GM23338 (cell line): ENCODE measurements at places on chromosomes 3 and 15.

DNA sequence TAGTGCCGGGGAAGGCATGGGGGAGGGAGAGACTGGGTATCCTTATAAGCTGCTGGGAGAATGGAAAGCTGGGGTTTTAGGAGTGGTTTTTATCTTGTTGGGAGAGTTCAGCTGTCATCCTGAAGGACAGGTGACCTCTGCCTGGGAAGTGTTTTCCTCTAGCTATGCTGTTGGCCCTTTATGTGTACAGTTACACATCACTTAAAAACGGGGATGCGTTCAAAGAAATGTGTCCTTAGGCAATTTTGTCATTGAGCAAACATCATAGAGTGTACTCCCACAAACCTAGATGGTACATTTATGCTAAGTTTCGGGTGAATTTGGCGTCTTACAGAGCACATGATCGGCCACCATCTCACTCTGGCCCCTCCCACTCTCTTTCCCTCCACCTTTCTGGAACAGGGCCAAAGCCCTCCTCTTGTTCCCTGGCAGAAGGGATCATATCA is 164.3 kb upstream of the NUDT16 start:
- no peak for DNase-seq

DNA sequence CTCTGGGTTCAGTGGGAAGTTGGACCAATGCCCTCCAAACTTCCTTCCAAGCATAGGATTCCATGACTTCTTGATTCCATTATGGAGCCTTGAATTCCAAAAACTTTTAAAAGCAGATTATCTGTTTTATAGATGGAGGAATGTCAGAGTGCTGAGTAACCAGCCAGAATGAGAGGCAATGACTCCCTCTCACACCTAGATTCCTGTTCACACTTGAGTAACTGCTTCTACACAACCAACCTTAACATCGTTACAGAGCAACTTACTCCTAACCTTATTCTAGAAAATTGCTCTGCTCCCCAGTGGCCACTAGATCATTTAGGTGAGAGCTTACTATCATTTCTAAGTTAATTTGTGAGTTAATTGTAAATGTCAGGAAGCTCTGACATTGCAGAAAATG is 24.2 kb upstream of the NR2F2 start:
- DNase-seq = no peak

DNA sequence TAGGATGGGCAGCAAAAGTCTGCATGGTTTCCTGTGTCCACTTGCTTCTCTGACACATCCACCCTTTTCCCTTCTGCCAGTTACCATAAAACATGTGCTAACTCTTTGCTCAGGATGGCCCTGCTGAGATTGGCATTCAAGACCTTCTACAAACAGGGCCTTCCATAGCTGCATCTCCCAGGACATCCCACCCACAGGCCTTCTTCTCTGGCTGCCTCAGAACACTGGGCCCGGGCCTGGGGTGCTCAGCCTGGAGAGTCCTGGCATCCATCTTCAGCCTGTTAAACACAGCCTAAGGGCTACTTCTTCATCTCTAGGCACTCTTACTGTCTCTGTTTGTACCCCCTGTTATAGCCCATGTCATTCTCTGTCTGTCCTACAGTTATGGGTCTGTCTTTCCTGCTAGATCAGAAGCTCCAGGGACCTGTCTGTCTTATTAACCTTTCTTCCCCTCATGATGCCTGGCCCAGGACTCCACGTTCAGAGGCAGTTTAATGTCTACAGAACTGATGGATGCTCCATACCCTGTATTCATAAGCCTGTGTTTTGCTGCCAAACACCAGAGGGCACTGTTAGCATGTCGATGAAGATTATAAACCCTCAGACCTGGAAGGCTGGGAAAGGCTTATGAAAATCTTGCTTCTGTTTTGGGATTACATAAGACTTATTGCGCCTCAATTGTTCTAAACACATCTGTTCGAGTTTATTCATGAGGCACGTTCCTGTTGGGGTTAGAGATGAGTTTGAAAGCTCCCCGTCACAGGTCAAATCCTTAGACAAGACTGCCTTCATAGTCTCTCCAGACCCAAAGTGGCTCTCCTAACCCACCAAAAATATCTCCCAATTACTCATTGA is 16.5 kb downstream of the SEMA3G start:
- DNase-seq = peak; percentile 75

DNA sequence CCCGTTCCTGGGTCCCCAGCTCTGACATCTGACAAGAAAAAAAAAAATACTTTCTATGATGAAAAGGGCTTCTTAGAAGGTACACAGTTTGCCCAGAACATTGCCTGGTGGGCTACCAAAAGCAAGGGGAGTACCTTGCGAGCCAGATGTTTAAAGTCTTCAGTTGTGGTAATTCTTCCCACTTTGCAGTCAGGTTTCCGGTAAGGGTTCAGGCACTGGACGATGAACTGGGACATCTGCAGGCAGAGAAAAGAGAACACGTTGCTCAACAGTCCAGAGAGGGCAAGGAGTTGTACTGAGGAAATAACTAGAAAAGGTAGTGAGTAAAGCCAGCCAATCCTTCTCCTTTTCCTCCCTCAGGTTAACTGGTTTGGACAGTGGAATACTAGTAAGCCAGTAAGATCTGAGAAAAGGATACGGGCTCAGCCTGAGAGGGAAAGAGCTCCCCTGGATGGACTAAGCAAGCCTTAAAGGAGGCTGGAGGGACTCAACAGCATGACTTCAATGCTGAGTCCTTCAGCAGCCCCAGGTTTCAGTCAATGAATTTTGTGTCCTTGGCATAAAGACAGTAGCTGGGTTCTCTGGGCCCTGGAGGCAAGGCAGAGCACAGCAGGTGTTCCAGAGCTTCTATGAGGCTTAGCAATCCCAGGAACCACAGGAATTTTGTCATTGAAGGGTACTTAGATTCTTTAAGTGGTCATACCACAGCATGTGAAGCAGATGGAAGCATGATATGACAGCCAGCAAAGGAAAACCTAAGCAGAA is 38.2 kb downstream of the NBEAL2 start:
- DNase-seq = peak; percentile 45

DNA sequence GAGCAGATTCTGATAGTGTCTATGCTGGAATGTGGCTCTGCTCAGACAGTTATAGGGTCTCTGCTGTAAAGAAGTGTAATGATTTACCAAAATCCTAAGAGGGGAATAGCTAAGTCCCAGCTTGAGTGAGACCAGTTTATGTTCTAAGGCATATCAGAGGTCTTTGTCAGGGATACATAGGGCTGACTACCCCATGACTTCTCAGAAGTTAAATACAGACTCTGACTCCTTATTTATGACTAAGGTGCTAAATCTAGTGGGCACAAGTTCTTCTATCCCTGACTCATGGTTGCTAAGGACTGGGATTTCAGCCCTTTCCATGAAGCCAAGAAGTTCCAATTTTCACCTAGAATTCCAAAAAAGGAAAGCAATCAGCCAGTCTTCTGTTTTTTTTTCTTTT is 192.6 kb upstream of the POU1F1 start:
- no peak for DNase-seq

- DNase-seq = no peak
Measured at GRCh38 chr3:123283657-123284398, 82.1 kb downstream of the SEC22A start.

DNA sequence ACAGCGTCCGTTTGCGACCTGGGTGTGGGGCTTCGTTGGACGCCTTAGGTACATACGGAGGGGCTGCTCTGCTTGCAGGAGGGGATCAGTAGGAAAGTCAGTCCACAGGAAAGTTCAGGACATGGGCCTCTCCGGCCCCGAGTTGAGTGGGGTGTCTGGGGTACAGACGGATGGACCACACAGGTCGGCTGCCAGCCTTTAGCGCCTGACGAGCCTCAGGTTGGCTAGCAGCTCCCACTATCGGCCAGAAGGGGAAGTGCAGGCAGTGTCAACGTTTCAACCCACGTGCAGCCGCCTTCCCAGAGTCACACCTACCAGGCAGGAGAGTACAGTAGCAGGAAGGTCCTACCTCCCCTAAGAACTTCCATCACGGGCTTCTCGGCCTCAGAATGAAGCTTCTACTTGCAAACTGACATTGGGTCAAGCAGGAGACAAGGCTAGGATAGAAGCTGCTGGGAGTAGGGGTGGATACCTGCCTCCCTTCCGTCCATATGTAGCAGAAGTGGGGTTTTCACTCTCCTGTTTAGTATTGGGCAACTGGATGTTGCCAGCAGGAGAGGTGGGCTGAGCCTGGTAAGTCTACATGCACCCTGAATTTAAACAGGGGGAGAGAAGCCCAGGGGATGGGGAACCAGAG is 1.8 kb upstream of the SCN5A start:
- DNase-seq = peak; percentile 88

DNA sequence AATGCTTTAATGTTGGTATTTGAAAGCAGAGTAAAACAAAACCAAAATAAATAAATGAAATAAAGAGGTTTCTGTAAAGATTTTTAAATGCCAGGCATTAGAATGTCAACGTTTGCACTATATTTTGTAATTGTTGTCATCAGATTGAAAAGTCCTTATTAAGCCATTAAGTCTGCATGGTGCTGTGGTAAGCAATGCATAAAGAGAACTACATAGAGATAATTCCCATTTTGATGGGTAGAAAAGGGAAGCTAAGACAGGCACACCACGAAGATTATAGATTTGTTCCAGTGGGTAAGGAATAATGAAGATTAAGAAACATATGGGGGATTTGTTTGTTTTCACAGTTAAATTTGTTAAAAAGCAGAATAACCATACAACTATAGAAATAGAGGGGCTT is 52.5 kb upstream of the PPARG start:
- no peak for DNase-seq

GRCh38 chr15:61037031-61037430 is 192.1 kb downstream of the RORA start:
- no peak for DNase-seq

GRCh38 chr3:48811524-48811923 is 36.1 kb downstream of the PRKAR2A start:
- no peak for DNase-seq

DNA sequence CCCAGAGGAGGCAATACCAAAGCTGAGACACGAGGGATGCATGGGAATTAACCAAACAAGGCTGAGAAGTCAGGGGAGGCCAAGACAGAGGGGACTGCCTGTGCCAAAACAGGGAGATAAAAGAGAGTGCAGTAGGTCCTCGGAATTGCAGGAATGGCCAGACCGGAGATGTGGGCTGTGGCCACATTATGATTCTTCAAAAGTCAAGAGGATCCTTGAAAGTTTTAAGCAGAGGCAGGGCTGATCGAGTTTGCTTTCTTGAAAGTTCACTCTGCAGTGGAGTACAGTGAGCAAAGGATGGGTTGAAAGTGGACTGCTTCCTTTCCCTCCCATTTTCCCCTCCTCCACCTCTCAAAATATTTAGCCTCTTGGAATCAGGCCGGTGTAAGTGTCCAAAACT is 73.9 kb upstream of the ADAMTS9 start:
- DNase-seq = no peak

GRCh38 chr15:90560229-90560776 is 30.6 kb downstream of the CRTC3 start:
- no peak for DNase-seq

GRCh38 chr3:24258260-24258659 is 236.4 kb downstream of the THRB start:
- DNase-seq = no peak

- no peak for DNase-seq
Measured at GRCh38 chr3:30878862-30879261, 15.6 kb downstream of the GADL1 start.

GRCh38 chr3:171227359-171227758 is 200.8 kb upstream of the SLC2A2 start:
- DNase-seq = no peak

DNA sequence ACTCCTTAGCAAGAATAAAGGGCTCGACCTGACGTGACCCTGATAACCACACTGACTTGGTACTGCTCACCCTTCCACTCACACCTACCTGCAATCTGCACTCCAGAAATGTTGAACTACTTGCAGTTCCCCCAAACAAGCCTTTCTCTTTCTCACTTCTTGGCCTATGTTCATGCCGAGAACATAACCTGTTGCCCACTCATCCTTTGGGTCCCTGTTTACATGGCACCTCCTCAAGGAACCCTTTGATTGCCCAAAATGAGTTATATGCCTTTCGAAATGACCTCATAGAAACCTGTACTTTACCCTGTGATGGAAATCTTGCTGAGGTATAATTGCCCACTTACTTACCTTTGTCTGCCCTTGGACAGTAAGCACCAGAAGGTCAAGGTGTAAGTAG is 96.2 kb downstream of the TMCO5A start:
- no peak for DNase-seq

GRCh38 chr15:43440721-43441281 is 52.2 kb downstream of the TP53BP1 start:
- peak; percentile 45 for DNase-seq

DNA sequence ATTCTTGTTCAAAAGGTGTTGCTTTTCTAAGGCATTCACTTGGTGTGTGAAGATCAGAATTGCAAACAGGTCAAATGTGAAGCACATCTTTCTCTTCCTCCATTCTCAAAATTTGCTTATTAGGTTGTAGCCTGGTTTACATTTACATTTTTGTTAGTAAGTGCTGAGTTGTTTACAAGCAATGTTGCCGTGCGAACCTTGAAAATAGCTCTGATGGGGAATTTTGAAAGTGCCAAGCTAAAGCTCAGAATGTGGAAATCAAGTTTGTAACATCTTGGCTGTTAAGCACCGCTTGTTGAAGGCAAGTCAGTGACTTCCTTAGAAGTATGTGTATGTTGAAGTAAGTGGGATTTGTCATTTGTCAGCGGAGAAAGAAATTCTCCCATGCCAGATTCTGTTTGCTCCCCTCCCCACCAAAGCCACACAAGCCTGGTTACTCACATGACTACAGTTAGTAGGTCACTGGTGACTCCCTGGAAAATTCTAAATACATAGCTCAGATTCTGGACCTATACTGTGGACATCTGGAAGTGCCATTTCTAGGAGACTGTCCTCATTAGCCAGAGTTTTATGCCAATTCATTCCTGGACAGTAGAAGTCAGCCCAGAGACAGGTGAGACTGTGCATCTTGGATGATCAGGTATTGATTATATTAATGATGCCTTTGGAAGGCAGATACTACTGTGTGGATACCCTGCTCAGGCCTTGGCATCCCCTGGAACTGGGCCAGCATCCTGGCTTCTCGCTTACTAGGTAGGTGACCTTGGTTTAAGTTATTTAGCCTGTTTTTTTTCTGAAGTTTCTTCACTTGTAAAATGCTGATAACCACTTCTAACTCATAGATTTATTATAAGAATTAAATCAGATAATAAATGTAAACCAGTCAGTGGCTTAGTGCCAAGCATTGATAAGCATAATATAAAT is 390.6 kb upstream of the SEMA6D start:
- DNase-seq = peak; percentile 29

- peak; percentile 58 for DNase-seq
Measured at GRCh38 chr15:100241572-100242482, 99.9 kb downstream of the ADAMTS17 start.

GRCh38 chr15:43511012-43511885 is 6.2 kb upstream of the MAP1A start:
- peak; percentile 70 for DNase-seq
